ENCODE measurements at places on chromosomes 4 and X.

DNA sequence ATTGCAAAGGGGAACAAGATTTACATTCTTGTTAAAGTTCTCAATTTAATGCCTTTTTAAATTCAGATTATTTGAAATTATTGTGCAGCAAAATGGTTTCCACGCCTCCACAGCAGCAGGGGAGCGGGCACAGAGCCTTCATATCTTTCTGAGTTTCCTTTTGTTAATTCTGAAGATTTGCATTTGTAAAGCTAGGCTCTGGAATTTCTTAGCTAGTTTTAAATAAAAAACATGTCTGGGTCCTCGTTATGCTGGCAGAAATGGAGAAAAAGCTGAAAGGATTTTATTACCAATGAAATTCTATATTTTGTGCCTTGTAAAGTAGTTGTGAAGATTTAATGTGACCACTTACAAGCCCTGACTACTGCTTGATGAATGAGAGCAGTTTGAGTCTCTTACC lies 40.8 kb upstream of the MAGED1 start:
- DNase-seq, result no peak

- DNase-seq, result no peak
These were observed 1.5 kb downstream of the ITM2A start for GRCh38 chrX:79365591-79365990.

GRCh38 chr4:124883632-124884031 lies 171.1 kb upstream of the ANKRD50 start:
- no peak for DNase-seq

DNA sequence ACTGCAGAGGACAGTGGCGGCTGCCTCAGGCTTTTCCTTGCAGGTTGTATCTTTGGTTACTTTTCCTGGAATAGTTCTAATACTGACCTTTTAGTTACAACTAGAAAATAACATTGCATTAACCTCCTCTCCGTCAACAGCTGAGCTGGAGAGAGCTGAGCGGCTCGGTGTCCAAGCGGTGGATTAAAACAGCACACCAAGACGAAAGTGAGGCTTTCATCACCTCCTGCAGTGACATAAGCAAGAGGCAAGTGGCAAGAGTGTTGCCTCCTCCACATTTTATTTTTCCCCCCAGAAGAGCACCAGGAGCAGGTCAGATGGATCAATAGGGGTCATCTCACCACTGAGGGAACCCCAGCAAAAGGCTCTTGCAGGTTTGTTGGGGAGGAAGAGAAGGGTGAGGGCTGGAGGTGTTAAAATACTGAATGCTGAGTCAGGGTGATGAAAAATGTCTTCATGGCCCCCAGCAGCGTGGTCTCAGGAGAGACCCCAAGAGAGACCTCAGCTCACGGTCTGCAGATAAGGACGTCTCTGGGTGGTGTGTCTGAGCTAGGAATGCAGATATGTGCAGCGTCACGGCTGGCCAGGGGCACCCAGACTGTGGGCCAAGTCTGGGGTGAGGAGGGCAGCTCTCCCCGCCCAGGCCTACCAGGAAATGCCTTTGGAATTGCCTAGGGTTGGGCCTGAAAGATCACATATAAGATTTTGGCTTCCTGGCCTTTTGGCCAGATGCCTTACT lies 50.3 kb downstream of the CASP3 start:
- DNase-seq, result no peak

DNA sequence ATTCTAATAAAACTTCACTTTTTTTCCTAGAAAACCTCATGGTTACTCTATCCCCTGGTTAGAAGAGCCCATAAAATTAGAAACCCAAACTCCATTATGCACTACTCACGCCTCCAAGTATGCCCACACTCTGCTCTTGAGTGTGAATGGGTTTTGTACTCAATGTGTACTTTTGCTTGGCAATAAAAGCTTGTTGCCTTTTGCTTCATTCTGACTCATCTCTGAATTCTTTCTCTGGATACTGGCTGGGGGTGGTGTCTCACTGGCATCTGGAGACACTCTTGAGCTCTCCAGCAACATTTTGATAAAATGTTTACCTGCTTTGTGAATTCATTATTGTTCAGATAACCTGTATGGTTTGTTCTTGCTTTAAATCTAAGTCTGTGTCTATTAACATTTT lies 963.3 kb downstream of the TRAM1L1 start:
- no peak for DNase-seq

- DNase-seq, result no peak
These were observed 99.6 kb downstream of the PCDH18 start for GRCh38 chr4:137432446-137433311.

- no peak for DNase-seq
These were observed 71.4 kb upstream of the UGT8 start for GRCh38 chr4:114527170-114527569.

- DNase-seq, result no peak
These were observed 47.2 kb downstream of the C4orf50 start for GRCh38 chr4:5971078-5971450.

All from CD4-positive, alpha-beta T cell treated with Interferon gamma for 1 hour (primary cell).